ENCODE measurements at places on chromosomes 1 and 21.

DNA sequence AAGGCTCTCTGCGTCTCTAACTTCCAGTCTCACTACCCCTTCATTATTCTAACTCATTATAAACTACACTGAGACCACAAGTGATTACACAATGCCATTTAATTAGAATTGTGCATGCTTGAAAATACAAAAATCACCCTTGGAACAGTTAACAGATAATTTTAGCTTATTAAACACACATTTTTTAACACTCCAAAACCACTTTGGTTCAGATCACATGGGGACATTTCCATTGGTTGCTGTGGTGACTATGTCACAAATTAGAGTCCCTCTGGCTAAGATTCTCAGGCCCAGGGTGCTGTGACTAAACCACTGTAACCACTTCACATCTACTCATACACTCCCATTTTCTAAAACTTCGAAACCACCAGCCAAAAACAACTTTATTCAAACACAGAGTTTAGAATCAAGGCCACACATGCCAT lies 43.0 kb downstream of the JAK1 start:
- no peak for DNase-seq

DNA sequence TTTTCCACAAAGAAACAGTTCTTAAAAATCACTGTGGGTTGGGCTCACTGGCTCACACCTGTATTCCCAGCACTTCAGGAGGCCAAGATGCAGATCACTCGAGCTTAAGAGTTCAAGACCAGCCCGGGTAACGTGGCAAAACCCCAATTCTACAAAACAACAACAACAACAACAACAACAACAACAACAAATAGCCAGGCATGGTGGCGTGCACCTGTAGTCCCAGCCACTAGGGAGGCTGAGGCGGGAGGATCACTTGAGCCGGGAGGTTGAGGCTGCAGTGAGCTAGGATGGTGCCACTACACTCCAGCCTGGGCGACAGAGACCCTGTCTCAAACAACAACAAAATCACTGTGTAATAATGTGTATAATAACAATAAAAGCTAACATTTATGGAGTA lies 40.8 kb downstream of the CDCP2 start:
- DNase-seq, result no peak

GRCh38 chr1:17310068-17310640 lies 2.2 kb downstream of the PADI4 start:
- DNase-seq, result no peak

DNA sequence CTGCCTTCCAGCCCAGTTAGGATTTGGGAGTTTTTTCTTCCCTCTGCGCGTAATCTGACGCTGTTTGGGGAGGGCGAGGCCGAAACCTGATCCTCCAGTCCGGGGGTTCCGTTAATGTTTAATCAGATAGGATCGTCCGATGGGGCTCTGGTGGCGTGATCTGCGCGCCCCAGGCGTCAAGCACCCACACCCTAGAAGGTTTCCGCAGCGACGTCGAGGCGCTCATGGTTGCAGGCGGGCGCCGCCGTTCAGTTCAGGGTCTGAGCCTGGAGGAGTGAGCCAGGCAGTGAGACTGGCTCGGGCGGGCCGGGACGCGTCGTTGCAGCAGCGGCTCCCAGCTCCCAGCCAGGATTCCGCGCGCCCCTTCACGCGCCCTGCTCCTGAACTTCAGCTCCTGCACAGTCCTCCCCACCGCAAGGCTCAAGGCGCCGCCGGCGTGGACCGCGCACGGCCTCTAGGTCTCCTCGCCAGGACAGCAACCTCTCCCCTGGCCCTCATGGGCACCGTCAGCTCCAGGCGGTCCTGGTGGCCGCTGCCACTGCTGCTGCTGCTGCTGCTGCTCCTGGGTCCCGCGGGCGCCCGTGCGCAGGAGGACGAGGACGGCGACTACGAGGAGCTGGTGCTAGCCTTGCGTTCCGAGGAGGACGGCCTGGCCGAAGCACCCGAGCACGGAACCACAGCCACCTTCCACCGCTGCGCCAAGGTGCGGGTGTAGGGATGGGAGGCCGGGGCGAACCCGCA lies at the start of gene PCSK9:
TSS of gene PCSK9 (plus strand) at position 207 of the 741 bp plus-strand sequence. CDS start at position 497, 290 bp downstream.
- DNase-seq, result no peak

DNA sequence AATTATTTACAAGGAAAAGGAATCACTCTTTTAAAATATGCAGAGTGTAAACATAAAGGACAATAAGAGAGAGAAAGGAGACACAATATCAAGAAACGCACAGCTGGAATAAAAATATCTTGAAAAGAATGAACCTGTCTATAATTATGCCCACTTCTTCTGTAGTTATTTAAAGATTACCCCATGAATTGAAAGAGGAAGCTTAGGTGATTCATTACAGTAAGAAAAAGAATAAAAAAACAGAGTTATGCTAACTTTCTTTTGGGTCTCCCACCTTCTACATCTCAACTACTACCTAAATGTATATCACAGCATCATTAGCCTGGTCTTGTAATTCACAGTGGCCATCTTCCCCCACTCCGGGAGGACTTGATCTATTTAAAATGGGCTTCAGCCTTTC lies 182.1 kb downstream of the MRPL39 start:
- DNase-seq, result no peak

- no peak for DNase-seq
Observed at GRCh38 chr1:245622332-245623014, 467.7 kb downstream of the KIF26B start.

All from fibroblast of skin of left biceps (primary cell).